Stimulated activated CD4-positive, alpha-beta T cell treated with anti-CD3 and anti-CD28 coated beads, Interleukin-4, amount 100 ng/mL, for 1 hour (primary cell): ENCODE measurements at places on chromosomes 4 and X.

DNA sequence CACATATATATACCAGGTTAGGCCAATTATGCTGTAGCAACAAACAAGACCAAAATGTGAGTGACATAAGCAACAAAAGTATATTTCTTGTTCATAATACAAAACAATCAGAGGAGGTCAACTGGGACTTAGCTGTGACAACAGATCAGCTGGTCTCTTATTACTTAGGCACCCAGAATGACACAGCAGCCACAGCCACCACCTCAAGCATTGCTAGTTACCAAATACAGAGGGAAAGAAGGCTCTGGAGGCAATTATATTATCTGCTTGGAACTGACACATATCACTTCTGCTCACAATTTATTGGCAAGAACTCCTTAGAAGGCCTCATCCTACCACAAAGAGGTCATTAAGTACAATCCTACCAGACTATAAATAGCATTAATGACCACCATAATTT, 15.2 kb downstream of the ATOH1 start:
- DNase-seq: no peak

- DNase-seq: no peak
These were observed 103.7 kb downstream of the SORCS2 start for GRCh38 chr4:7295911-7296660.

DNA sequence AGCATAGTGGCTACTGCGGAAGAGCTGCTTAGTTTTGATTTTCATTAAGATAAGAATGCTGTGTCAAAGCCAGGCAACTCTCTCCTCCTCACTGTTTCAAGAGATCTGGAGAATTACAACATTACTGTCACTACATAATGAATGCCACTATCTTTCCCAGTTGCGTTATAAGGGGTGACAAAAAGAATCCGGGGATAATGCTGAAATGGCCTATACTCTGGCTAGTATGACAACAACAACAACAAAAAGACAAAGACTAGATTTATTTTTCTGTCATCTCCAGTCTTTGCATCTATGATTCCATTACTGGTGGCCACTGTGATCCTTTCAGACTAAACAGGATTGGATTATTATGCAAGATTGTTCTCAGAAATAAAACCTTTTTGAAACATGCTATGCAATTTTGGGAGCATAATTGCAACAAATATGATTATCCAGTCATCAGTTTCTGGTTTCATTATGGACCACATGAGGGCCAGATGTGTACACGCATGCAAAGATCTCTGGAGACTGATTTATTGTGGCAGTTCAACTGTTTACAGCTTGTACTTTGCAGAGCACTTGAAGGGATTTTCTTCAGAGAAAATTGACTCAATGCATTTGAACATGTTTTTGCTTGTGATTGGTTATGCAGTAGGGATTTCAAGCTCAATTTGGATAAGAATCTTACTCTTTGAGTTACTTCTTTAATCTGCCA, 31.1 kb upstream of the SPANXB1 start:
- DNase-seq: no peak

- no peak for DNase-seq
These were observed 485 bp downstream of the AADAT start for GRCh38 chr4:170089274-170089667.

DNA sequence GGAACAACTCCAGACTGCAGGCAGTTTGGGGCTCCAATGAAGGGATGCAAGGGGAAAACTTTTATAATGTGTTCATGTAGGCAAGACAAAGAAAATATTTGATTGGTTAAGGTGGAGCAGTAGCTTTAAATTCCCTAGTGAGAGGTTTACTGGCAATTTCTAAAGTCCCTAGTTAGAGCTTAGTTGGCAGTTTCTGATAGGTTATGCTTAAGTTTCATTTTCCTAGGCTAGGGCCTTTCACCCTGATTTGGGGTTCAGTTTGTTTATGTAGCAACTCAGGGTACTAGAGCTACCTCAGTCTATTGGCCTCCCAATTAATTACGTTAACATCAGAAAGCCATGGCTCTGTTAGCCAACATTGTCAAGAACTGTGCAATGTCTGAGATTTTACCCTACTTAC, 14.6 kb downstream of the BBS12 start:
- no peak for DNase-seq
